Panc1 (cell line): ENCODE measurements at places on chromosomes 16 and 17.

DNA sequence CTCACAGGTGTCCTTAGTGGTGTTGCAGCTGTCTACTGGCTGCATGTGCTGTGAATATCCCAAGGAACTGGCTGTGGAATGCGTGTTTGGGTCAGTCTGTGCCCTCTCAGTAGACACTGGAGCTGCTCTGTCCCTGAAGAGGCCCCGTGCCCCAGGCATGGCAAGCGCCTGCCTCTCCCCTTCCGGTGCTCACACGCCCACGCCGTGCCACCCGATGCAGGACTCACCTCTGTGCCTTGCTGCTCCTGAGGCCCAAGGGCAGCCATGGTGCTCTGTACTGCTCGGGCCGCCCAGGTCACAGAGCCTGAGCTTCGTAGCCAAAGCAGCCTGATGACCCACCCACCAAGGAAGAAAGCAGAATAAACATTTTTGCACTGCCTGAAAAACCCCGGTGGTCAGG, 10.0 kb downstream of the RGS11 start:
- no peak for DNase-seq

- no peak for DNase-seq
These were observed 45.1 kb upstream of the ZNF750 start for GRCh38 chr17:82884970-82885353.

GRCh38 chr16:57865746-57866528, 63.6 kb upstream of the KIFC3 start:
- no peak for DNase-seq

DNA sequence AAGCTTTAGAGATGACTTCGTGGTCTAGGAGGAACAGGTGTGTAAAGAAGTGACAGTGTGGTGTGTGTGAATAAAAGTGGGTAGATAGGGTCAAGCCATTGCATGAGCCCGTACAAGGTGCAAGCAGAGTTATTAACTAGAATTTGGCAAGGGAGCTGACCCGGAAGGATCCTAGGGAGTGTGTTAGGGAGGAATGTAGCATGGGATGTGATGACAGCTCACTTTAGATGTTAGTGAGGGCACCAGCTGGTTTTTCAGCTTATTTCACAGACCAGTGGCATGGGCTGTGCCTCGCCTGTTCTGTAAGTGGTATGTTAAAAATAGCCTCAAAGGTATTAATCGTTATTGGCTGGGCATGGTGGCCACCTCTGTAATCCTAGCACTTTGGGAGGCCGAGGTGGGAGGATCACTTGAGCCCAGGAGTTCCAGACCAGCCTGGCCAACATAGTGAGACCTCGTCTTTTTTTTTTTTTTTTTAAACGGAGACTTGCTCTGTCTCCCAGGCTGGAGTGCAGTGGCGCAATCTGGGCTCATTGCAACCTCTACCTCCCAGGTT, 8.3 kb downstream of the ANKRD40CL start:
- DNase-seq, result no peak

DNA sequence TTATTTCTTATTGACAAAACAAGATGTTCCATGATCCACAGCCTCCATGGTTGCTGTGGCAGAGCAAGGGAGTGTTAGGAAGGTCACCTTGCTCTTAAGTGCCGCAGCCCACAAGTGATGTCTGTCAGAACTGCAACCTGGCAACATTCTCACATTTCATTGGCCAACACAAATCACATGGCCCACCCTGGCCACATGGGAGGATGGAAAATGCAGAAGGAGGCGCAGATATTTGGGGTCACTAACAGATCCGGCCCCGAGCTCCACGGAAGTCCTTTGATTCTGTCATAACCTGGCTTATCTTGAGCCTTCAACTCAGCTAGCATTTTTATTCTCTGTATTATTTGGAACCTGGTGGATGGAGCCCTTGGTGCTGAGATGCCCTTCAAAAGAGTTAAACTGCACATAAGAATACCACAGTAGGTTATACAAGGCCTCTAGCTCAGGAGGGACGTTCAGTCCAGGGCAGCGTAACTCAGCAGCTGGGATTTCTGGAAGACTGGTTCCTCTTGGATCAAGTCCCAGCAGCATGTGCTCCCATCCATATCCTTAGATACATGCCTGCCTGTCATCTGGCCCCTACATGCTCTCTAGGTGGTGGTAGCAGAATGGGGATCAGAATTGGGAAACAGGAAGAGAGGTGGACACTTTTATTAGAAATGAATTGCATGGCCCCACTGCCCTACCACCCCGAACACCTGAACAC, 508.1 kb downstream of the HAPSTR1 start:
- no peak for DNase-seq

DNA sequence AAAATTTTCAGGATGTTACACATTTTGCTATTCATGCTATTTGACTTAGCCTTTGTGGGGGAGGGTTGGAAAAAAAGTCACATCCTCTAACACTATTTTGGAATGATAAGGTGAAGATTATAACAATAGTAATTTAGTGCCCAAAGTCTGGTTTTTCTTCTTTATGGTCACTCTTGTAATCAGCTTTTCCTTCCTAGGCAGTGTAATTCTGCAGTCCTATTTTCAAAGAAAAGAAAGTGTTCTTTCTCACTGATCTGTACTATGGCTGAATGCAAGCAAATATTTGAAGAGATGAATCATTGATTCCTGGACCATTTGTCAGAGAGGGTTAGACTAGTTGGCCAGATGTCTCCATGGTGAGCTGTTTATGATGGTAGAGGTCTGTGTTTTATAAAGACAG, 8.4 kb downstream of the RSPRY1 start:
- DNase-seq, result peak; percentile 89

DNA sequence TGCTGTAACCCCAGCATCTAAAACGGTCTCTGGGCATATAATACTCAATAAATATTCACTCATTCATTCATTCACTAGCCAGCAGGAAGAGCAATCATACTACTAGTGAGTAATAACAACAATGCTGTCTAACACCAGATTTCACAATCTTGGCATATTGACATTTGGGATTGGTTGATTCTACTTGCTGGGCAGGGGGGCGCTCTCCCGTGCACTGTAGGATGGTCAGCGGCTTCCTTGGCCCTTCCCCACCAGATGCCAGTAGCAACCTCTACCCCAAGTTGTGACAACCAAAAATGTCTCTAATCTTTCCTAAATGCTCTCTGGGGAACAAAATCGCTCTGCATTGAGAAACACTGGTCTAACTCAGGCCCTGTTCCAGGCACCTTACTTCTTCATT, 20.7 kb downstream of the WFDC1 start:
- DNase-seq, result no peak

DNA sequence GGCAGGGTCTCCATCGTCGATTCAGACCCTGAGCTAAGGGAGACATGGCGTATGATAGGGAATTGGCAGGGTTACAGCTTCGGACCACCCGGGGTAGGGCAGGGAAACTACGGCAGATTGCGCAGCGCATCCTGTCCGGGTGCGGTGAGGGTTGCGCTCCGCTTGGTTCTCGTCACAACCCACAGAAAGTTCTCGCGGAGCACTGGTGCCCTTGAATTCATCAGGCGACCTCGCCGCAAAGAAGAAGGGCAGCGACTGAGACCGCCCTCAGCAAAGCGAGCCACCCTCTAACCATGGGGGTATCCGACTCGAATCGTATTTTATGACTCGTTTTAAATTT, 1.2 kb downstream of the HS3ST3B1 start:
- DNase-seq, result no peak

DNA sequence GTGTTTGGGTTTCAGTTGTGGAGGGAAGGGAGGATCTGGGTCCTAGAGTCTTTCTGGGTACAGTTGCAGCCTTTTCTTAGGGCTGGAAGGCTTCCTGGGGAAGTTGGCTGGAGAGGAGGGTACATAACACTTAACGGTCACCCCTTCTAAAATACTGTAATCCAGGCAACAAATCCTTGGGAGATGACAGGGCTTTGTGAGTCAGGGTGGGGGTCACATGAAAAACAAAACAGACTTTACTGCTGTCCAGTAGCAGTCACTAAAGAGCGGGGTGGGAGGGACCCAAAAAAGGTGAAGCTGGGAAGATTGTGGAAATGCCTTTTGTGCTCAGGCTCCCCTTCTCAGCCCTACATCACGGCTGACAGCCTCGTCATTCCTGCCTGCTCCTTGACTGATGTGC, 6.3 kb downstream of the SAP30BP start:
- no peak for DNase-seq

- DNase-seq, result no peak
These were observed 108.2 kb downstream of the RPTOR start for GRCh38 chr17:80652756-80653330.

DNA sequence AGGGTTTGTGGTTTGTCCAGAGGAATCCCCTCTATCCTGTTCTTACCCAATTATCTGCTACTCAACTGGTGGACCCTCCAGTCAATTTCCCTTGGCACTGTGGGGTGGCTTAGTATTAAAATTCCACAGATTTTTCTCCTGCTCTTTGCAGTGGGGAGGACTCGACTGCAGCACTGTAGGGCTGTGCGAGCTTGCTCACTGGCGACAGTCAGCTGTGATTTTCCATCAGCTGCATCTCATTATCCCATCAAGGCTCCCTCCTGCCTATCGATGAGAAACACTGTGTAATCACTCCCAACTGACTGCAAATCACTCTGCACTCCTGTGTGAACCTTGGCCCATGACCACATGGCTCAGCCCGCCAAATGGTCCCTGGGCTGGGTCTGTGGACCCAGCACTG, 90.5 kb upstream of the MAF start:
- DNase-seq, result no peak

- no peak for DNase-seq
These were observed 118.1 kb downstream of the ENGASE start for GRCh38 chr17:79192503-79193351.

DNA sequence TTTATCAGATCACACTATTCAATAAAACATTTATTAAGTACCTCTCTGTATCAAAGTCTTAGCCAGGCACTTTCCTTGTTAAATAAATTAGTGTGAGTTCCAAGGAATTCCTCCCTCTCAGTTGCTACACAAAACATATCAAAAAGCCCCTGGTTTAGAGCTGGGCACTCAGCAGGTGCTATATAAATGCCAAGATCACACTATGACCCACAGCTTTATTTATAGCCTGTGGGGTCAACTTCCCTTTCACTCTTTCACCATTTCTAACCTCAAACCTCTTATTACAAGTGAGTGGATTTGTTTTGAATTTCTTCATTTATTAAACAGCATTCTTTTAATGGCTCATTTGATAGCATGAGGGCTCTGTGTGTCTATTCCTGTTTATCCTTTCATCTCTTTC, 112.6 kb upstream of the MPHOSPH6 start:
- DNase-seq, result no peak

DNA sequence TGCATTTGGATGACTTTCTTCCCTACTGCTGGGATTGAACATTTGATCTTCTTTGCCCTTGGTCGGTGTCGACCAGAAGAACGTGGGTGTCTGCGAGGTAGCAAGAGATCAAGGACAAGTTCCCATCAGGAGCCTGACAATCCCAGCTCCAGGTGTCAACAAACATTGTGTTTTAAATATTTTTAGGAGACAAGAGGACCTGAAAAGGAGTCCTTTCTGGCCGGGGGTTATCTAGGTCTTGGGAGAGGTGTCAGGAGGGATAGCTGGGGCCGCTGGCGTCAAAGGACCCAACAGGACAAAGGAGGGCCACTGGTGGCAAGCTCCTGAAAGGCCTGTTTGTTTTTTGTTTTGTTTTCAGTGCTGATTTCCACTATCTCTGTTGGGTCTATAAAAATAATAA, 308.4 kb upstream of the ERCC4 start:
- no peak for DNase-seq

DNA sequence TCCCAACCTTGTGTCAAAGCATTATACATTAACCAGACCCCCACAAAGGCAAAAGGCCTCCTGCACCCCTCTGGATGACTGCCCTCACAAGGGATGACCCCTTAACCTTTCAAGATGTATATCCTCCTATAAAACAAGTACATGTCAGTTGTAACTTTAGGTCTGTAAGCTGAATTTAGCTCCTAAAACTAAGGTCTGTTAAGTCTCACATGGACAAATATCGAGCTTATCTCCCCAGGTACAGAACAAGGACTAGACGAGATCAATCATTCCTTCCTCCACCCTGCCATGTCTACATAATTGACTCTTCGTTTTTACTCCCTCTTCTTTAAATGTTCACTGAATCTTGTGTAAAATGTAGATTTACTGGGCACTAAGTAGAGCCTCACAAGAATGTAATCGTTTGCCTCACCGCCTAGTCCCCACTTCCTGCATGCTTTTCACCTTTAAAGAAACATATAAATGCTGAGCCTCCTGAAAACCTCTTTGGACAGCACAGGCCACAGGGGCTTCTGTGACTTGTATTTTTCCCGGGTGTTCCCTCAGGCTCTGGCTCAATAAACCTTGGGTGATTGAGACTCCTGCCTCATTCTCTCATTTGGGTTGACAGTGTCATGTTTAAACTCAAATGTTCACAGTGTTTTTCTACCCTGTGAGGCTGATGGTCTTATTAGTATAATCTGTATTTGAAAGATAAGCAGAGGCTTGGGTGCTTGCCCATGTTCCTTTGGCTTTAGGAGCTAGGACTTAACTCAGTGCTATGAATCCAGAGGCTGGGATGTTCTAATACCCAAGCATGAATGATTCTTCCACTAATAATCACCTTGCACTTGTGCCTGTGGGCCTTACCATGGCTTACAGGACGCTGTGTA, 37.6 kb downstream of the MMD start:
- no peak for DNase-seq

DNA sequence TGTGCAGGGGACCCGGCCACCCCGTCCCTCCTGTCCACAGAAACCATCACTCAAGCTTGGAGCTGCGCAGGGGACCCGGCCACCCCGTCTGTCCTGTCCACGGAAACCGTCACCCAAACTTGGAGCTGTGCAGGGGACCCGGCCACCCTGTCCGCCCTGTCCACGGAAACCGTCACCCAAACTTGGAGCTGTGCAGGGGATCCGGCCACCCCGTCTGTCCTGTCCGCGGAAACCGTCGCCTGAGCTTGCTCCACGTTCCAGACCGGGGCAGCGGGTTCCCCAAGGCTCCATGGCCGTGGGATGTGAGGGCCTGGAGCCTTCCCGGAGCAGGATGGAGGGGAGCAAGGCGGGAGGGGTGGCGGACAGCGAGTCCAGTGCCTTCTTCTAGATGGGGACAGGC, 25.2 kb downstream of the SOX8 start:
- DNase-seq, result no peak

GRCh38 chr16:55257966-55258613, 65.9 kb upstream of the IRX6 start:
- DNase-seq, result no peak

- DNase-seq, result no peak
These were observed 11.7 kb upstream of the SLC47A2 start for GRCh38 chr17:19728084-19728495.

DNA sequence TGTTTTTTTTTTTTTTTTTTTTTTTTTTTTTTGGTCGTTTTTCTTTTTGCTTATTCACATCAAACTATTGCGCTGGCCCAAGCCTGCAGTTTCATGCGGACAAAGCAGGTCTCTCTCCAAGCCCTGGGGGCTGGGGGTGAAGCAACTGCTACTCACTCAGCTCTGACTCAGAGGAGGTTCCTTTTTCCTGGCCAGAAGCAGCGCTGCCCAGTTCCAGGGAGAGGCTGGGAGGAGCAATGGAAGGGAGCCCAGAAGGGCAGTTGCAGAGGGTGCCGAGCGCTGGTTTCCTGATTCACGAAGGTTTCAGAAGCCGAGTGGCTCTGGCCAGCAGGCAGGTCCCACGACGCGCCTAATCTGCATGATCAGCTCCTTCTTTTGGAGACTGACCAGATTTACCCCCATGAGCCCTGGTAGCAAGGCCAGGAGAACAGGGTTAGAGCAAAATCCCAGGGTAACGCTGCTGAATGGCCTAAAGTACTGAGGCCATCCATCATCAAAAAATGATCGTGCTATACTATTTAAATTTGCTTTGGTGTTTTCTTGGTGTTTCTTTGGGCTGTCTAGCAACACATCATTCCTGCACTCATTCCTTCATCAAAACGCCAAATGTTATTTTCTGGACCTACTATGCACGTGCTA, 144.7 kb upstream of the SOX9 start:
- peak; percentile 71 for DNase-seq
